Stimulated activated CD4-positive, alpha-beta T cell treated with anti-CD3 and anti-CD28 coated beads, Interleukin-2, amount 100 ng/mL, for 24 hours (primary cell): ENCODE measurements at places on chromosomes 6 and 20.

- DNase-seq: no peak
Measured at GRCh38 chr20:3686867-3687321, 5.1 kb upstream of the ADAM33 start.

- no peak for DNase-seq
Measured at GRCh38 chr6:44778513-44778912, 391.0 kb downstream of the CDC5L start.

GRCh38 chr20:45010399-45010828, 44.1 kb downstream of the STK4 start:
- DNase-seq: no peak

- DNase-seq: no peak
Measured at GRCh38 chr6:133969285-133969920, 16.4 kb downstream of the TBPL1 start.

GRCh38 chr6:15310680-15311079, 64.8 kb downstream of the JARID2 start:
- DNase-seq: no peak

DNA sequence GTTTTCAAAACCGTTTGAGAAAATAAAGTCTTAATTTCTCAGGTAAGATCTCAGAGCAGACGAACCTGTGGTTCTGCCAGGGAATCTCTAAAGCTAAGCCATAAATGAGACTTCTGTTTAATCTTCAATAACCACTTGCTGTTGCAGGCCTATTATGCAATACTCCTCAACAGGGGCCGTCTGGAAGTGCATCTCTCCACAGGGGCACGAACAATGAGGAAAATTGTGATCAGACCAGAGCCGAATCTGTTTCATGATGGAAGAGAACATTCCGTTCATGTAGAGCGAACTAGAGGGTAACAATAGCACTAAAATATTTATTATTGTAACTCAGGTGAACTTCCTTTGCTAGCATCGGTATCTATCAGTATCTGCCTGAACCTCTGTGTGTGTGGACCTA, 223.7 kb downstream of the ARHGAP18 start:
- DNase-seq: no peak

- DNase-seq: no peak
Measured at GRCh38 chr6:113664909-113665308, 192.2 kb upstream of the MARCKS start.

DNA sequence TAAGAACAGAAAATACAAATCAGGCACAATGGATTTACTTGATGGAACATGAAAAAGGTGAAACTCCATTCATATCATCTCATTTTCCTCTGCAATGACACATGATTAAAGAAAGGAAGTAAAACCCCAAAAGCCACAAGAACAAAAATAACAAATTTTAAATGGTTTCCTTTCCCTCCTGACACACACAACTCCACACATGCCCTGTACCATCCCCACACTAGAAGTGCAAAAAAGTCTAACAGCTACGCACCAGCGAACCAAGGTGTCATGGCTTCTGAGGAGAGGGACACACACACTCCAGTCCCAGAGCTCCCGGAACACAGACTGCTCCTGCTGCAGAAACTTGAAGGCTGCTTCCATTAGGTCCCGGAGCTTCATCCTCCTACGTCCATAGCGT, 25.3 kb downstream of the MDN1 start:
- no peak for DNase-seq

DNA sequence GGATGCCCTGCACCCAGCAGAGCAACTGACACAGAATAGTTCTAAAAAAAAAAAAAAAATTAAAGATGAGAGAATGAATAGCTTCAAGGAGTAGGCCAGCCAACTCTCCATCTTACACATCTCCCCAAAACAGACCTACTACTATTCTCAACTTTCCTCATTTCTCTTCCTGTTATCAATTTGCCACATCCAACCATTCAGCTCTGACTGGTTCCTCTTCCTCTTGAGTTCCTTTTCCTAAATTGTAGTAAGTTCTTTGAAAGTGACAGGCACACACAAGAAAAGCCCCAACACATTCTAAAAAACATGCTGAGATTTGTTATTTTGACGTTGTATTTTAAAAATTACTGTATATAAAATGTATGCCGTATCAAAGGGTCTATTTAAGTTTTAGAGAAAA, 117.2 kb downstream of the PDSS2 start:
- no peak for DNase-seq

DNA sequence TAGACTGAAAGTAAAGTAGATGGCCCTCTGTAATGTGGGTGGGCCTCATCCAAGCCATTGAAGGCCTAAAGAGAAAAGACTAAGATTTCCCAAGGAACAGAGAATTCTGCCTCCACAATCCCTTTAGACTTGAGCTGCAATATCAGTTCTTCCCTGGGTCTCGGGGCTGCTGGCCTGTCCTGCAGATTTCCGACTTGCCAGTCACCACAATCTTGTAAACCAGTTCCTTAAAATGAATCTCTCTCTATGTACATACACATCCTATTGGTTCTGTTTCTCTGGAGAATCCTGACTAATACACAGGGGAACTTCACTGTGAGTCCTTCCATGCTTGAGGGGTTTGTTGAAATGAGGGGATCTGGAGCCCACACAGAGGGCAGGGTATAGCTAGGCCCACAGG, 12.9 kb downstream of the CCDC170 start:
- DNase-seq: no peak

GRCh38 chr20:57282670-57283361, 16.4 kb upstream of the BMP7 start:
- no peak for DNase-seq

DNA sequence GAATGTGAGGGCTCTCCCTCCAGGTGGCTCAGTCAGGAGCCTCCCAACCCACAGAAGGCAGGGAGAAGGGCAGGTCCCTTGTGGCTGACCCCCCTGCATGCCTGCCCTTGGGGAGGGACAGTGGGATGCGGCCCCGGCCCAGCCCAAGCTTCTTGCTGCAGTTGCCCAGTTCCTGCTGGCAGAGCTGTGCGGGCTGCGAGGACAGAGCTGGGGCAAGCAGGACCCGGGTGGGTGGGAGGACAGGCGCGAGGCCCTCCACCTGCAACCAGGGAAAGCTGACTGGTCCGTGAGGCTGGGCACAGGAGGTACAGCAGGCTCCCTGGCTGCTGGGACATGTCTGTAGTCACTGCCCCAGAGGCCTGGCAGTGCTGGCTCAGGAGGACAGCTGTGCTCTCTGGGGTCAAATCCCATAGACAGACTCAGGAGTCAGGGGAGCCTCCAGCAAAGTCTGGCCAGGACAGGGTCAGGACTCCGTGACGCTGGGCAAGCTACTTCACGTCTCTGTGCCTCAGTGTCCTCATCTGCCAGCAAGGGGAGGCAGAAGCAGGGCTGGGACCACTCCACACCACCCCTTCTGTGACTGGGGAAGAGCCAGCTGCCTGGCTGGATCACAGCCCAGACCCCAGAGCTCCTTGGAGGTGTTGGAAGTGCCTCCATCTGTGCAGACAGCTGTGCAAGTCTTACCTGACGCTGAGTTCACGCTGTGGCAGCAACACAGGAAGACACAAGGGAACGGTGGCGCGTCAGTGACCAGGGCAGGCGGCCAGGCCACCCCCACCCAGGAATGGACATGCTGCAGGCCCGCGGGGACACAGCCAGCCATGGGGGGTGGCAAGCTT, 13.0 kb downstream of the UCKL1 start:
- DNase-seq: no peak

- no peak for DNase-seq
Measured at GRCh38 chr6:659716-660581, 3.0 kb upstream of the HUS1B start.

GRCh38 chr20:23257106-23257761, 93.4 kb upstream of the NXT1 start:
- no peak for DNase-seq

DNA sequence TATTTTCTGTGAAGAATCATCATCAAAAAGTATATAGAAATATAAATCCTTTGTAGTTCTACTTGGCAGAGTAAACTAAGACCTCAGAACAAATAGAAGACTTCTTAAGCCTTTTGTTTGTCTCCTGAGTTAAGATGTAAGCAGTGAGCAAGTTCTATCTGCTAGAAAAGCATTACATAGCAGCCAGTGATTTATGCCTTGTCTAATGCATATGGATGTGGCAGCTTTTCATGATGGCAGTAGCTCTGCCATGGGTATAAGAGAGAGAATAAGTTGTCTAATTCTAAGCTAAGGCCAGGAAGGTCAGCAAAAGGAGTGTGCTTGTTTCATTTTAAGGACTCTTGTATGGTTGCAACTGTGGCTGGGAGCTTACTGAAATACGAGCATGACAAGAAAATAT, 920.2 kb downstream of the GRIK2 start:
- no peak for DNase-seq

- no peak for DNase-seq
Measured at GRCh38 chr20:57814529-57814928, 104.7 kb upstream of the PMEPA1 start.

DNA sequence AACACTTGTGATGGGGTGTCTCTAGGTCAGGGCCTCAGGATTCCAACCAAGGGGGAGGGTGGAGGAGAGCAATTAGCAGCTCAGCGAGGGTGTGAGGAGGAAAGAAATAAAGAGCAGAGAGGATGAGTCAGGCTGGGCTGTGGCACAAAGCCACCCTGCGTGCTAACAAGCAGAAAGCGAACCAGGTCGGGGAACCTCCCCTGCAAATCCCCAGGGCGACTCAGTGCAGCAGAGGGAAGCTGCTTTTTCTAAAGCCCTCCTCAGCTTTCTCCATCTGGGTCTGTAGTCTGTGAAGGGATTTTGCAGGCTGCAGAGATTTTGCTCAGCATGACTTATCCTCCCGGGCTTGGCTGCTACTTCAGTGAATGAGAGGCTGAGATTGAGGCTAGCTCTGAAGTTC, 6.6 kb upstream of the SPO11 start:
- DNase-seq: no peak

DNA sequence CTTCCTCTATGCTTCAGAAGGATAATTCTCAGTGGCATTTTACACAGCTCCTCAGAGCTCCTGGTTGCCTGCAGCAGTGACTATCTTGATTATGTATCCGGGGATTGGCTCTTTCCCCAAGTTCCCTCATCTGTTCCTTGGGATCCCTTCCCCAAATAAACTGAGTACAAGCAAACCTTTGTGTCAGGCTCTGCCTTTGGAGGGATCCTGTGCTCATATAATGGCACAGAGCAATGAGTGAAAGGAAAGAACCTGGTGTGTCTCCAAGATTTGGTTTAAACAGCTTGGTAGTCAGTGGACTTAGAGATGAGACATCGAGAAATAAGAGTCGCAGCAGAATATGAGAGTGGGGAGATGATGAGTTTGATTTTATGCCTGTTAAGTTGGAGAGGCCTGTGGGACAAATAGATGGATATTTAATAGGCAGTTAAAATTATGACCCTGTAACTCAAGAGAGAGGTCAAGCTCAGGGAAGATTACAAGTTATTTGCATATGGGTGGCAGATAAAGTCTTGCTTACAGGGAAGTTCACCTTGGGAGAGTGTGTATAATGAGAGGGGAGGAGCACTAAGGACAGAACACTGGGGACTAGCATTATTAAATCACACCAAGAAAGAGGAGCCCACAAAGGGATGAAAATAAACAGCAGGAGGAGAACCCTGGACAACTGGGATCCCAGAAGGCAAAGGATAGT, 44.1 kb upstream of the GCLC start:
- no peak for DNase-seq

DNA sequence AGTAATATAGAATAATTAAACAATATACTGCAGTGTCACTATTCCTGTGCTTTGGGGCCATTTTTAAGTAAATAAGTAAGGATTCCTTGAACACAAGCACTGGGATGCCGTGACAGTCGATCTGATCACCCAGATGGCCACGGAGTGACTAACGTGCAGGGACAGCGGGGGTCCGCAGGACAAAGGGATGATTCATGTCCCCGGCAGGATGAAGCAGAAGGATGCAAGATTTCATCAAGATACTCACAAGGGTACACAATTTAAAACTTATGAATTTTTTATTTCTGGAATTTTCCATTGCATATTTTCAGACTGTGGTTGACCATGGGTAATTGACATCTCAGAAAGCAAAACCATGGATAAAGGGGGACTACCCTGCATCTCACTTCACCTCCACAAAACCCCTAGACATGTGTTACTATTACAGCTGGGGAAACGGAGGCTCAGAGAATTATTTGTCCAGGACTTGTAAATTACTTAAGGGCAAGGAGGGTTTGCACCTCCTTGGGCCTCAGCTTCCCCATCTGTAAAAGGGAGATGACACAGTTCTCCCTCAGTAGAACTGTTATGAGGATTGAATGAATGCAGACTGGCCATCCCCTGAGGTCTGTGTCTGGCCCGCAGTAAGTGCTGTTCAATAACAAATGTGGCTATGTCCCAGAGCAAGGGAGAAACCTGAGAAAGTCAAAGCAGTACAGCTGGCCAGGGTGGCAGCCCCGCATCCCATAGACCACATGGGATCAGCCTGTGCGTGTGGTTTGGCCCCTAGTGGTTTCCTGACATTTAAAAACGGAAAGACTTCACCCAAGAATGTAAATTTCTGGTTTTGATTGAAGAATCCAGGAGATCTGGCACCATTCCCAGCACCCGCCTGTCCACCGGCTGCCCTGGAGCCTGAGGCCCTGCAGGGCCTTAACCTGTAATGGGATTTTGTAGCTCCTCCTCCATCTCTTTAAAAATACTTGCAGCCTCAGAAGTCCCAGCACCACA, 235.5 kb downstream of the BMP7 start:
- no peak for DNase-seq

DNA sequence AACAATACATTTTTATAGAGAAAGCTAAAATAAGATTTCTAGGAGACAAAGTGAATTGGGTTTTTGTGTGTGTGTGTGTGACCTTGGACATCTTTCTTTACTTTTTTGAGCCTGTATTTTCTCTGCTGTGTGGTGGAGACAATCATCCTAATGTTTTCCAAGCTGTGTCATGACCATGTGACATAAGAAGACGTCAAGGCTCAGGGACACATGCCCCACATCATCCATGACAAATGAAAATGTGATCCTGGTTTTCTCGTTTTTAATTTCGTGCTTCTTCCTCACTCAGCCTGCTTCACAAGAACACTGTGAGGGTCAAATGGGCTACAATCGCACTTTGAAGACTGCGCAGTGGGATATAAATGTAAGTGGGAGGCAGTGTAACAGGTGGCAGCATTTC, 3.9 kb upstream of the BTNL2 start:
- DNase-seq: no peak

GRCh38 chr20:63292292-63292701, 689 bp upstream of the COL20A1 start:
- DNase-seq: no peak

GRCh38 chr6:134469702-134470456, 152.0 kb upstream of the SGK1 start:
- DNase-seq: no peak

DNA sequence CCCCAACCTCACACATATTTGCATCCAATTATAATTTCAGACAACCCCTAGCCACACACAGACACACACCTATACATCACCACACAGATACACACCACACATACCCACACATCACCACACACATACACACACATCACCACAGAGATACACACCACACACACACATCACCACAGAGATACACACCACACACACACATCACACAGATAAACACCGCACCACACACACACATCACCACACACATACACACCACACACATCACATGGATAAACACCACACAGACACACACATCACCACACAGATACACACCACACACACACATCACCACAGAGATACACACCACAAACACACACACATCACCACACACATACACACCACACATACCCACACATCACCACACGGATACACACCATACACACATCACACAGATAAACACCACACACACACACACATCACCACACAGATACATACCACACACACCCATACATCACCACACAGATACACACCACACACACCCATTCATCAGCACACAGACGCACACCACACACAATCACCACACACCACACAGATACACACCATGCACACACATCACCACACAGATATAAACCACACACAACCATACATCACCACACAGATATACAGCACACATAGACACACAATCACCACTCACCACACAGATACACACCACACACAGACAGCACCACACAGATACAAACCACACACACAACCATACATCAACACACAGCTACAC, 74.6 kb downstream of the GRM4 start:
- DNase-seq: no peak
